SW480 (cell line): ENCODE measurements at places on chromosomes 12 and 14.

- DNase-seq: no peak
Observed at GRCh38 chr14:78605897-78606500, 435.8 kb downstream of the NRXN3 start.

- no peak for DNase-seq
Observed at GRCh38 chr14:101153691-101154090, 250.2 kb upstream of the RTL1 start.

DNA sequence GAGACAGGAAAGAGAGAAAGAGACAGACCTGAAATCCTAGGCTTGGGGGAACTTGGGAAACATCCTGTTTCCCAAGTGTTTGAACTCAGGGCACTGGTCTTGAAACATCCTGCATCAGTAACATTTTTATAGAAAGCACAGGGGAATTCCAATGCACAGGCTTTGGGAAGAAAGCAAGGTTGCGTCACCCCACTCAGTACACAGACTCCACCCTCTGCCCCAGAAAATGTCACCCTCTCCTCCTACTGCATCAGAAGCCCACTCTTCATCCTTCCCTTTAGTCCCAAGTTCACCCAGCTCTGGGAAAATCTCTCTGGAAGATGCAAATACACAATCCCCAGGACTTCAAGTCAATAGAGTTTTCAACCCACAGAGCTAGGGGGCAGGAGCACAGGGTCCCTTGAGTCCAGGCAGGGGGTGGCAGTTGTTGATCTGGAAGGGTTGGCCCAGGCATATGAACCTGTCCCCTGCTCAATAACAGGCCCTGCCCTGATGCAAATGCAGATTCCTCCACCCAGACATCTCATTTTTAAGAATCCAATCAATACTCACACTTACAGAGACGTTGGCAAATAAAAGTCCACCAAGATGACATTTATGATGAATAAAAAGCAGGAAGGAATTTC lies 1.7 kb downstream of the RDH16 start:
- DNase-seq: no peak

GRCh38 chr12:54136844-54137580 lies 51.8 kb downstream of the SMUG1 start:
- no peak for DNase-seq

DNA sequence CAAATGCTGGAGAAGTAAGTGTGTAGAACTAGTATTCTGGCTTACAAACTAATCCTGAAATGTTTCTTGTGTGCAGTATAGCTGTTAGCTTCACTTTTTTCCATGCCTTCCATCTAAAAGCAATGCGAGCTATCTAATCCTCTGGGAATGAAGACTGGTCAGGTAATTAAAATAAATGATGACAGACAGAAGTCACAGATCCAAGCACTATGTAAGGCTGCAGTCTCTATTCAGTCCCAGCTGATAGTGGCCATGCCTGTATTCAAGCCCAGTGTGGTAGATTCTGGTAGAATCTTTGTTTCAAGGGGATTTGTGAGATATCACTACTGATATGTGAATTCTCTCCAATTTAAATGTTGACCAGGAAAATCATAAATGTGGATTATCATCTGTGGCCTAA lies 637.2 kb downstream of the TMTC2 start:
- no peak for DNase-seq
